ENCODE measurements at places on chromosomes 5 and 9. TPM values are rescaled to one million over a fixed set of nuclear protein-coding genes. Genes with fewer than 3 reads are reported as not detected.

Gene PDCD1LG2
- polyA plus RNA-seq, result 1.5 TPM

Gene KCNN2
- polyA plus RNA-seq, result 9.6 TPM

Gene TMEM174
- not detected for polyA plus RNA-seq

- no peak for DNase-seq
Observed at GRCh38 chr9:114930056-114930812, at the start of gene TNFSF8. Gene TNFSF8 (minus strand): TSS chr9:114930591. CDS start chr9:114930303, 288 bp downstream.

DNA sequence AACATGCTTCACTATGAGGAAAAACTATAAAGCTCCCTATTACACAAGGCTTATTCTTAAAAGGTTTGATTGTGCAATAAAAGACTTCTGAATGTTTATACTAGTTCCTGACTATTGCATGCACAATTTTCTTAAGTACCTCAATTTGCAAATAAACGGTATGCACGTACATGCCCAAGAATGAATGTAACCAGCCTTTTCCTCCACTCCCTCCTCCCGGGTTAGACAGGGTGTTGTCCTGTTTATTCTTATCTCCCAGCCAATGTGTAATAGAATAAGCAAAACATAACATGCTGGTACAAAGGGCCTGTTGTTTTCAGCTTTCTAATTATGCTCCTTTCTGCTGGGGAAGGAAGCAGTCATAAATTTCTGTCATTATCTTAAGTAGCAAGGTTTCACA, 79.1 kb downstream of the AOPEP start:
- DNase-seq, result no peak

DNA sequence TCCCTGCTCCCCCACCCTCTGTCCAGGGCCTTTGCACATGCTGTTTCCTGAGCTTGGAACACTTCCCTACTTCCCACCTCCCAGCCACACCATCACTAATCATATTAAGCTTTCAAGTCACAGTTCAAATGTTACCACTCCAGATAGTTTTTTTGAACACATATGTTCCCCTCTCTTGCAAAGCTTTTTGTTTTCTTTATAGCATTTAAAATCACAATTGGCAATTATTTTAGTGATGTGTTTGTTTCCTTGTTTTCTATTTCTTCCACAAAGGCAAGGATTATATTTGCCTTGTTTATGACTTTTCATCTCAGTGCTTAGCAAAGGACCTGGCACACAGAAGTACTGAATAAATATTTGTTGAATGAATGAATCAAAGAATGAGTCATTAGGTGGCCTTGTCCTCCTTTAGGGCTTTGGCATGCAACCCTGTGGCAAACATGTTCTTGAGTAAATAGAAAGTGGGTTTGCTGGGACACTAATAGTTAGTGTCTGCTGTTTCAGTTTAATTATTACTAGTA, 386.8 kb downstream of the FGF10 start:
- DNase-seq, result no peak

DNA sequence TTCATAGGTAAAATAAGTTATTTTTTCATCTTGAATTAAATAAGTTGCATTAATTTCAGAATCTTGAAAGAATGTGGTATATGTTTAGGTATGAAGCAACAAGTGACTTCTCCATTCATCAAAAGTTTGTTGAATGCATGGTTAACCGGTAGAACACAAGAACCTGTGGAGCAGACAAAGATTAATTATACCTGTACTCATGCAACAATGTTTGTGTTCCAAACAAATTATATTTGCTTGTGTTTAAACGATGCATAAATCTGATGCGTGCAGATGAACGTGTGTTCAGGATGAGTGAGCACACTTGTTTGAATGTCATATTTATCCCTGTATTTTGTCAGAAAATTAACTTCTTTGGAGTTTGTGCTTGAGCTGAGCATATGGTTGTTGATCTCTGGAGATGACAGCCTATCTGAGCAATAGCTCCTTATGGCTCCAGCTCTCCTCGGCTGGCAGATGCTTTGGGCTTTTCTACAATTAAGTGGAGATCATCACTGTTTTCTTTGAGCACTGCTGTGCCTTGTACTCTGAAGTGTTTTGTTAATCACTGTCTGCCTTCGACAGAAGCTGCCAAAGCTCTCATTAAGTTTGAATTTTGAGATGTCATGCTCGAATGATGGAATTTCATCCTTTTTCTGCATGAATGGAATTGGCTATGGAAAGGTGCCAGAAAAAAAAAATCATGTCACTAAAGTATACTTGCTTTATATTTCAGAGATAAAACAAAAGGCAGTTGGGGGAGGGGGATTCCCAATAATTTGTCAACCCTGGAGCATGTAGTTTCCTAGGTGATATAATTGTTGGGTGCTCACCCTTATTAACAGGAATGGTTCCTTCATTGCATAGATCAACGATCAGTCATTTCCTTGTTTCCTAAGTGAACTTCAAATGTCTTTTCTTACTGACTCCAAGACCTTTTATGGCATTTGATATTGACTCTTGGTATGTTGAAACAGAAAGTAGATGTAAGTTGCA, 502.5 kb upstream of the ARRDC3 start:
- no peak for DNase-seq

DNA sequence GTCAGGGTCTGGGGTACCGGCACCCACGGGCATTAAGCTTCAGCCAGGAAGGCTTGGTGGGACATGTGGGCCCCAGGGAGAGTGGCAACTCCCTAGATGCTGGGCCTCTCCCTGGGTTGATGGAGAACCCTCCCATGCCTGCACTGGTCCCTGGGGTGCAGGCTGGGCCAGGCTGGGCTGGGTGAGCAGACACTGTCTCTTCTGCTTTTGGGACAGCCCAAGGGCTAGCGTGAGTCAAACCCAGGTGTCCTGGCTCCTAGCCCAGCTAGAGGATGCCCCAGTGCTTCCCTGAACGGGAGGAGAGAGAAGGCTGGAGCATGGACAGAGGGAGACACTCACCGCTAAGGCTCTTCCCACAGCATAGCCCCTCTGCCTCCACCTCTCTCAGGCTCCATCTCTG, 5.7 kb upstream of the AQP7 start:
- DNase-seq, result no peak

DNA sequence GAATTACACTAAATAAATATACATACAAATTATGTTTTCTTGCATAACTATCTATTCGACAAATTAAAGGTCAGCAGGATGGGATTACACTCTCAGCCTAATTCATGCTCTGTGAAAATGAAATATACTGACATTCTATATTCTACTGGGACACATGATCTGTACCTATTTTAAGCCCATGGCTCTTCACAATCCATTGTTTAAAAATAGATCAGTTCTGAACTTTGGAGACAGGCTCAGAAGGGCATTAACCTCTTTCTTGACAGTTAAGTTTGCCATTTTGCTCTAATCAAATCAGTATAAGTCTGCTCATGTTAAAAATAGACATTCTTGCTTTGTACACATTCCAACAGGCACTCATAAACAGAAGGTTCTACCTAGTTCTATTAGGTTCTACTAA, 361.2 kb downstream of the HCN1 start:
- DNase-seq, result no peak

GRCh38 chr9:17531642-17532254, 47.1 kb upstream of the SH3GL2 start:
- peak; percentile 50 for DNase-seq

DNA sequence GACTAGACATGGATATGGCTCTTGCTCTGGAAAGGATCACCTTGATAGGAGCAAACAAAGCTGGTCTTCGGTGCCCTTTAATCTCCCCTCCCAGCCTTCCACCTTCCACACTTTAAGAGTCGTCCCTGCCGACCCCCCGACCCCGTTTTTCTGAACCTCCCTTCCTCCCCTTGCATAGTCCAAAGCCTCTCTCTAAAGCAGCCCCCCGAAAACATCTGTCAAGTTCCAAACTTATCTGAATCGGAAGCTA, 423 bp upstream of the NUP214 start:
- DNase-seq, result no peak

All from hindlimb muscle (tissue), 1 donor.